ENCODE measurements at places on chromosomes 13 and 19.
A peak's percentile ranks its signal among the peaks of the same experiment; 100 is the strongest.

DNA sequence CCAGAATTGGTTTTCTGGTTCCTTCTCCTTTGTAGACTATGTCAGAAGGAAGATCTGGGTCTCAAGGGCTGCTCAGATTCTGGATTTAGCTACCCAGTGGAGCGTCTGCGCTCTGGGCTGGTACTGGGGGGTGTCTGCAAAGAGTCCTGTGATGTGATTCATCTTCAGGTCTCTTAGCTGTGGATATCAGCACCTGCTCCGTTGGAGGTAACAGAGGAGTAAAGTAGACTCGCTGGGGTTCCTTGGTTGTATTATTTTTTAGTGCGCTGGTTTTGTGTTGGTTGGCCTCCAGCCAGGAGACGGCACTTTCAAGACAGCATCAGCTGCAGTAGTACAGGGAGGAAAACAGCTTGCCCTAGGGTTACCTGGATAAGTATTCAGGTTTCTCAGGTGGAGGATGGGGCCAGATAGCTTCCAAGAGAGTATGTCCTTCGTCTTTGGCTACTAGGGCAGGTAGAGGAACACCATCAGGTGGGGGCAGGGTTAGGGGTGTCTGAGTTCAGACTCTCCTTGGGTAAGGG is 10.4 kb upstream of the KLK15 start:
- DNase-seq, result no peak

GRCh38 chr13:93243375-93244063 is 16.9 kb downstream of the GPC6 start:
- no peak for DNase-seq

- no peak for DNase-seq
Observed at GRCh38 chr19:33470686-33471085, 50.9 kb downstream of the PEPD start.

GRCh38 chr19:7507884-7508283 is 8.0 kb upstream of the ZNF358 start:
- no peak for DNase-seq

DNA sequence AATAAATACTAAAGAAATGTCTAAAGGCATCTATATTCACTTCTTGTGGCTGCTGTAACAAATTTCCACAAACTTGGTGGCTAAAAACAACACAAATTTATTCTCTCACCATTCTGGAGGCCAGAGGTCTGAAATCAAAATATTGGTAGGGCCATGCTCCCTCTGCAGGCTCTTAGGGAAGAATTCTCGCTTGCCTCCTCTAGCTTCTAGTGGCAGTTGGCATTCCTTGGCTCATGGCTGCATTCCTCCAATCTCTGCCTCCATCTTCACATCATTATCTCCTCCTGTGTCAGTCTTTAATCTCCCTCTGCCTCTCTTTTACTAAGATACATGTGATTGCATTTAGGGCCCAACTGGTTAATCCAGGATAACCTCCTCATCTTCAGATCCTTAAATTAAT is 54.1 kb upstream of the RFXAP start:
- DNase-seq, result no peak

GRCh38 chr13:108993346-108993745 is 363.9 kb downstream of the MYO16 start:
- DNase-seq, result no peak

- DNase-seq, result peak; percentile 78
Observed at GRCh38 chr19:13117772-13118423, at the start of gene NACC1. Gene NACC1, plus strand, starts transcription at chr19:13118264. Its CDS starts 16,944 bp downstream, at chr19:13135208.

GRCh38 chr13:99124794-99125316 is 75.8 kb upstream of the UBAC2 start:
- DNase-seq, result no peak

DNA sequence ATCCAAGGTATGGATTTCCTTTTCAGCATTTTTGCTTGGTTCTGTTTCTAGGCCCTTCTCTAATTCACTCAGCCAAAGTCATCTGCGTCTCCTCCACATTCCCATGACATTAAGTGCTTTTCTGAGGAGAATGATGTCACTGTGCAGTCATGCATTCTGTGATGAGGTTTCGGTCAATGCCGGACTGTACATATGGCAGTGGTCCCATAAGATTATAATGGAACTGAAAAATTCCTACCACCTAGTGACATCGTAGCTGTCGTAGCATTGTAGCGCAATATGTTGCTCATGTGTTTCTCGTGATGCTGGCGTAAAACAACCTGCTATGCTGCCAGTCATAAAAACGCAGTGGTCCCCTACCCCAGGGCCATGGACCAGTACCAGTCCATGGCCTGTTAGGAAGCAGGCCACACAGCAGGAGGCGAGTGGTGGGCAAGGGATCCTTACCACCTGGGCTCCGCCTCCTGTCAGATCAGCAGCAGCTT is 63.4 kb upstream of the TNFRSF19 start:
- DNase-seq, result no peak

- no peak for DNase-seq
Observed at GRCh38 chr13:113045251-113046127, 60.1 kb upstream of the F7 start.

DNA sequence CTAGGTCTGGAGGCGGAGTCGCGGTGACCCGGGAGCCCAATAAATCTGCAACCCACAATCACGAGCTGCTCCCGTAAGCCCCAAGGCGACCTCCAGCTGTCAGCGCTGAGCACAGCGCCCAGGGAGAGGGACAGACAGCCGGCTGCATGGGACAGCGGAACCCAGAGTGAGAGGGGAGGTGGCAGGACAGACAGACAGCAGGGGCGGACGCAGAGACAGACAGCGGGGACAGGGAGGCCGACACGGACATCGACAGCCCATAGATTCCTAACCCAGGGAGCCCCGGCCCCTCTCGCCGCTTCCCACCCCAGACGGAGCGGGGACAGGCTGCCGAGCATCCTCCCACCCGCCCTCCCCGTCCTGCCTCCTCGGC is at the start of gene SLC5A5:
SLC5A5 (plus strand) TSS at position 68 of the 373 bp plus-strand sequence. CDS start 375 bp downstream, outside the sequence.
- no peak for DNase-seq

- no peak for DNase-seq
Observed at GRCh38 chr13:112908342-112908741, 60.7 kb upstream of the MCF2L start.

- DNase-seq, result no peak
Observed at GRCh38 chr13:100707818-100708740, 33.5 kb upstream of the TMTC4 start.

DNA sequence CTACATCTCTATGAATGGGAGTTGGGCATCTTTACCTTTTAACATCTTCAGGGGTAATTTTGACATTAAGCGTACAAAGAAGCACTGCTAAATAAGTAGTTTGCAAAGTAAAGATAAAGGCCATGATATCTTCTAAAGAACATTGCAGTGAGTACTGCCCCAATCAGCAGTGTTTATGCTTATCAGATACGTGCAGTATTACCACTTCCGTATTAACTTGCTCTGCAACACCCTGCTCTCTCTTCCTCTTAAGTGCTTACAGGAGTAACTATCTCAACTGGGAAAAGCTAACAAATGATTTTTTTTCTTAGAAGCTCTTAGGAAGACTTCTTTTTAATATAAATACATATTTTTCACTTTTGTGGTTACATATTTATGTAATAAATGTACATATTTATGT is 793.7 kb upstream of the SLC10A2 start:
- no peak for DNase-seq

DNA sequence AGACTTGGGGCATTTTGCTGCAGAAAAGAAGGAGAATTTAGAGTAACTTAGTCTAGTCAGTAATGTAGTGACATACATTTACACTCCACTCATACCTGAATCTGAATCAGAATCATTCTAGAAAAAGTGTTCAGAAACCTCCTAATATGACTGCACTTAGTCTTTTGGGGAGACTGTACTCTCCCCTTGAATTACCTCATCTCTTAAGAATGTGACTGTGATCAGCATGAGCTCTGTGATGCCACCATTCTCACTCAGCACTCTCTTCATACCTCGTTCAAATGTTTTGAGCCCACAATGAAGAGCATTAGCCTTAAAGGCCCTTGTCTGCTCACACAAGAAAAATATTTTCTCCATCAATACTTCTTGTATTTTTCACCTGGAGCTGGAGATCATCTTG is 229.4 kb downstream of the FGF14 start:
- no peak for DNase-seq

GRCh38 chr13:28536371-28536770 is 41.4 kb upstream of the FLT1 start:
- no peak for DNase-seq

- DNase-seq, result no peak
Observed at GRCh38 chr13:99208185-99208584, 7.5 kb downstream of the UBAC2 start.

- DNase-seq, result no peak
Observed at GRCh38 chr19:3721887-3722442, 13.8 kb downstream of the TJP3 start.

DNA sequence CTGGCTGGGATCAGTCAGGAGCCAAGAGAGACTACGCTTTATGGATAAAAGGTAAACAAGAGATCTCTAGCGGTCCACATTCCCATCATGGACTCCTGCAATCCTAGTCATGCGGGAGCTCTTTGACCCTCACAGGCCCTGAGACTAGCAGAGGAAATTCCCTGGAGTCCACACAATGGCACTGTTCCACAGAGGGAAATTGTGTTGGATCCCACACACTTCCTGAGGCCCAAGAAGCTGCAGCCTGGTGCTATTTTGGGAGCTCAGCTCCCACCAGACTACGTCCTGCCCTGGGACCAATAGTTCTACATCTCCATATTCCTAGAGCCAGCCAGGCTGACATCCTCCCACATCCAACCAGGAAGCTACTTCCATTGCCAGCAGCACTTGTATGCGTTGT is 2358.4 kb downstream of the PCDH9 start:
- no peak for DNase-seq

GRCh38 chr13:95087746-95088305 is 213.4 kb downstream of the ABCC4 start:
- no peak for DNase-seq

DNA sequence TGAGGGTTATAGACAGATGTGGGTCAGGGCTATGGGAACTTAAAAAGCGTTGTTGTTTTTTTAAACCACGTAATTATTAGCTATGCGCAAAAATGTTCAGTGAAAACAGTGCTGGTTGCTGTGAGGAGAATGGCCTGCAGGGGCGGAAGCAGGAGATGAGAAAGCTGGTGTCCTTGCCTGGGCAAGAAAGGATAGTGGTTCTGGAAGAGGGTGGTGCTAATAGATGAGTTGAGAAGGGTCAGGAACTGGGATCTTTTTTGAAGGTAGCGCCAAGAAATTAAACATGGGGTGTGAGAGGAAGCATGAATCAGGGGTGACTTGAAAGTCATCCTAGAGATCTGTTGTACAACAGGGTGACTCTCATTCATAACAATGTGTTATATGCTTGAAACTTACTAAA is 4.8 kb upstream of the SMG9 start:
- no peak for DNase-seq

All from activated CD4-positive, CD25-positive, alpha-beta regulatory T cell treated with anti-CD3 and anti-CD28 coated beads, Interleukin-2, amount 50 U/mL, for 16 hours (primary cell).